Posterior vena cava (tissue), 2 donors: ENCODE measurements at places on chromosomes 12 and 14. TPM values are rescaled to one million over a fixed set of nuclear protein-coding genes. Genes with fewer than 3 reads are reported as not detected.

The ANKS1B gene
- 32.7 TPM for total RNA-seq

The SELPLG gene
- total RNA-seq: 14.4 TPM

The CIT gene
- 2.7 TPM for total RNA-seq

The RDH11 gene
- total RNA-seq: 29.9 TPM

The MLXIP gene
- 78.3 TPM for total RNA-seq

The A2M gene
- 831 TPM for total RNA-seq

The ZNF891 gene
- 2.8 TPM for total RNA-seq

The SIRT4 gene
- 0.69 TPM for total RNA-seq

The RNF212B gene
- not detected for total RNA-seq

The PROX2 gene
- total RNA-seq: not detected

The NUDT4 gene
- total RNA-seq: 76.5 TPM
